Frontal cortex (tissue), 4 donors: ENCODE measurements at places on chromosomes 3 and 15.

- no peak for DNase-seq
These were observed 41.4 kb downstream of the SACM1L start for GRCh38 chr3:45730409-45731154.

DNA sequence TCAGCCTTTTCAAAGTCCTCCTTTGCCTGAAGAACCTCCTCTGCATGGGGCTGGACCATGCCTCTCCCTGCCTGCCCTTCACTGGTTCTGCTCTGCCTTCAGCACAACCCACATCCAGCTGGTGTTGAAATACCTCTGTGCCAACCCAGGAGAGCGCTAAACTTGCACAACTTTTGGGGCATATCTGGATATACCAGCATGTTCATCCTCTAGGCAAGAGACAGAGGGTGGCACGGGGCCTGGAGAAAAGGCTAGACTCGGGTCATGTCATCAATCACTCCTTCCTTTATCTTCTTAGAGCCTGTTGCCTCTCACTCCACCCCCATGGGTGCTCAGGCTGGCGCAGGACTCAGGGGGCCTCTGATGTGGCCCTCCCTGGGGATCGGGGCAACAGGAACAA lies 4.8 kb downstream of the SEMA4B start:
- no peak for DNase-seq

GRCh38 chr15:48865370-48866079 lies 12.4 kb upstream of the EID1 start:
- no peak for DNase-seq

GRCh38 chr3:109109574-109109973 lies 8.4 kb downstream of the MORC1 start:
- DNase-seq, result no peak
